ENCODE measurements at places on chromosomes 12 and 14.
A peak's percentile ranks its signal among the peaks of the same experiment; 100 is the strongest.

GRCh38 chr12:121205491-121205890 lies 4.4 kb upstream of the P2RX4 start:
- DNase-seq = no peak

DNA sequence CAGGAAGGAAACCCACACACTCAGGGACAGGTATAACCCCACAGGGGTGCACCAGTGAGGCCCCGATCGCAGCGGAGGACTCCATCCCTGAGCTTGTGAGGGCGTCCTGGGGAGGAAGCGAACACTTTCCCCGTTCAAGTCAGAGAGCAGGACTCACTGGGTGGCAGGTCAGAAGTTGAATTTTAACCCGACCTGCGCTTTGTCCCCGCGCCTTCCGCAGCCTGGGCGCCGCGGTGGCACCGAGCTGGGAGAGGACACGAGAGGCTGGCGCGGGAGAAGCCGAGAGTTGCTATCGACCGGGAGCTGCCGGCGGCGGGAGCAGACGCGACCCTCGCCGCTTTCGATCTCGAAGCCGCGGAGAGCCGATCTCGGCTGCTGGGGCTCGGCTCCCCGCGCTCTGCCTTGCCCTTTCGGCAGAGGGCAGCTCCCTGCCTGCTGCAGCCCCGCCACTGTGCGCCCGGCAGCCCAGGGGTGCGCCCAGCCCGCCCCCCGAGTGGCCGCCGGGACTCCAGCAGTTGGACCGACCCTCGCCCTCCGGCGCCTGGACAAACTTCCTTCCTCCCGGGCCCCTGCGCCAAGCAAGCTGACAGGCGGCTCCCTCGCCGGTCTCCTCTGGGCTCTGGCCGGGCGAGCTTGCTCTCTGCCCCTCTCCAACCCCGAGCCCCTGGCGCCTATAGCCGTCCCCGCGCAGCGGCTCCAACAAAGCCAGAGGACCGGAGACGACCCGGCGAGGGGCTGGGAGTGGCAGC lies 918 bp downstream of the LIN7A start:
- peak; percentile 59 for DNase-seq

GRCh38 chr14:105818712-105819005 lies 292.3 kb downstream of the TMEM121 start:
- DNase-seq = no peak

DNA sequence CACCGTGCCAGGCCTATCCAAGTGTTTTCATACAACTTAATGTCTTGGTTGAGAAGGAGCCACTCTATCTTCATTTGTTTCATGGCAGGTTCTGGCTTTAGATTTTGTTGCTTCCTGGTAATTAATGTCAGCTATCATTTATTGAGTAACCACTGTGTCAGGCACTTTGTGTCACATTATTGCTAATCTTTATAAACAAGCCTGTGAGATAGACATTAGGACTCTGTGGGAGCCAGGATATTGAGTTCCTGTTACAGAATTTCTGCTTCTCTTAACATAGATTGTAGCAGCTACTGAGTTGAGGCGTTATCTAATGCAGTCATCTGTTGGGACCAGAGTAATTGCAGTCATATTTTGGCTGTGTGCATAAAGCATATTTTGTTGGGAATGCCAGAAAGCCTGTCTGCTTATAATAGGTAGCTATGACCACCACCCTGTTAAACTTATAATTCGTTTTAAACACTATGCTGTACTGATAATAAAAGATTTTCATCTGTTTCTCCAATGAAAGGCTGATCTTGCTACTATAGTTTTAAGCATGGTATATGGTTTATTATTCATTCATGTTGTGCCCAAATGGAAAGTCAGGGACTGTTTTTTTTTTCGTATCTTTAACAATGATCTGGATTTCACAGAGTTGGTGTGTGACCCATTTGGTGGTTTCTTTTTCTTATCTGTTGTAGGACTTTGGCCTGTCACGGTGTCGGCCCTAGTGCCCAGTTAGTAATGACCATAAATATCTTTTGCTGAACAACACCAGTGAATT lies 432.6 kb downstream of the PCNX1 start:
- DNase-seq = no peak

Data from iris pigment epithelial cell (primary cell).